ENCODE measurements at places on chromosomes 12 and 14.
A peak's percentile ranks its signal among the peaks of the same experiment; 100 is the strongest.

DNA sequence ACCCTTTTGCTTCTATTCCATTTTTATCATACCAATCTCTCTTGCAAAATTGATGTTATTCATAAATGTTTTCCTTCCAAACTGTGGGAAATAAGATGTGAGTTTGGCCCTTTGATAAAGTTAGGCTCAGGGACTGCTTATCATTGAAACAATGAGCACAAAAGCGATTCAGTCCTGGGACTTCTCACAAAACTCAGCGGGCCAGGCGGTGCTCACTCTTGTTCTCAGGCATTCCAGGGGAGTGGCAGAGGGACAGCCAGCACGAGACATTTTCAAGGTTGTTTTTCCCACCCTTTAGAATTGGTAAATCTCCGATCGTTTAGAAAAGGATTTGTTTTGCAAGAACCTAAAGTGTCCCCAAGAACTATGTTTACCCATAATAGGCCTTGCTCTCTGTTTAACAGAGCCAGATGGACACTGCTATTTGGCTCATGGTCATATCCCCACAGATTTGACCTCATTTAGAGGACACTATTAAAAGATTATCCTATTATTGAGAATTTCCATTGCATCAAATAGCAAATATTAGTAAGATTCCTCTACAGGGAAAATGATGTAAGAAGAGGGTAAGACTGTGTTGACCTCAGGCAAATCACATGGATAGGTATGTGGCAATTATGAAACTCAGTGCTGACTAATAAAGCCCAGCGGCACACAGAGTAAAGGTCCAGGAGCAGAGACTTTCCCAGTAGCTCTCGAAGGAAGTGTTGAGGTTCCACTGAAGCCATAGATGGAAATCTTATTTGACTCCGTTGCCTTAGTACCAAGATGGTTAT lies 102.7 kb upstream of the USP44 start:
- no peak for DNase-seq

DNA sequence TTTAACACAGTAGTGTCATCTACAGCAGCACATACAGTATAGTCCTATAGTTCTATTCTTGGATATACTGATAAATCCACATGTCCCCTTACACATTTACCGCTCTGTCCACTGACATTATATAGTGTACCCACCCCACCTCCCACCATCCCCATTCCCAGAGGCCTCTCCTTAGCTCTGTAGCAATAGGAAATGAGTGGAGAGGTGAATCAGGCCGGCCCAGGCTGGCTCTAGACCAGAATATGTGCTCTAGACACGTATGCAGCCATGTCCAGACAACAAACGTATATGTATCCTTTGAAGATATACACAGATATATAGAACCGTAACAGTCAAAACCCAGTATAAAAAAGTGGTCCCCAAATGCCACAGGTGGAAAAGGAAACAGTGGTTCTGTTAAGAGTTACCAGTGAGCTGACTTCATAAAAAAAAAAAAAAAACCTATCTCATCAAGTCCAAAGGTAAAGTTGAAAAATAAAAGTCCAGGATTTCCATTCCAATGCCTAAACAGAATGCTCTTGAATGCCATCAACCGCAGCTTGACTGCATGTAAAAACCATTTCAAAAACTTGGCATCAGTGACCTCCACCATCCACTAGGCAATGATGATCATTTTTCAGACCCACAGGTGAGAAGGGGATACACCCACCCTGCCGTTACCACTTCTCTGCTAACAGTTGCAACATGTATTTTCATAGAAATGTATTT lies 16.7 kb downstream of the EGLN3 start:
- no peak for DNase-seq

GRCh38 chr12:82648259-82648909 lies 38.3 kb upstream of the TMTC2 start:
- DNase-seq: no peak

DNA sequence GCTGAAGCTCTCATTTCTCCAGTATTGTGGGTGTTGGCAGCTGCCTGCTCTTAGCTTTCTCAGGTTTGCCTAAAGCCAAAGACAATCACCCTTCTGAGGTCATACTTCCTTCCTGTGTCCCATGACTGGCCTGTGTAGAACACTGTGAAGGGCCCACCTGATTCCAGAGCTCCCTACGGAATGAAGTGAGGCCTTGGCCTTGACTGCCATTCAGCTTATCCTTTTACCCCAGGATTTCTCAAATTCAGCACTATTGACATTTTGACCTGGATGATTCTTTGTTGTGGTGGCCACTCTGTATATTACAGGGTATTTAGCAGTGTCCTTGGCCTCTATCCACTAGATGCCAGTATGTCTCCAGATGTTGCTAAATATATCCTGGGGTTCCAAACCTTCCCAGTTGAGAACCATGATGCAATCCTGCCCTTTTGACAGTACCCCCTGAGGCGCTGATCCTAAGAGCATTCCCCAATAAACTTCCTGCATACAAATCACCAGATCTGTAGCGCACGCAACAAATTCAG lies 112.3 kb upstream of the KRR1 start:
- DNase-seq: no peak

GRCh38 chr12:49797449-49797776 lies 30.8 kb downstream of the NCKAP5L start:
- DNase-seq: no peak

DNA sequence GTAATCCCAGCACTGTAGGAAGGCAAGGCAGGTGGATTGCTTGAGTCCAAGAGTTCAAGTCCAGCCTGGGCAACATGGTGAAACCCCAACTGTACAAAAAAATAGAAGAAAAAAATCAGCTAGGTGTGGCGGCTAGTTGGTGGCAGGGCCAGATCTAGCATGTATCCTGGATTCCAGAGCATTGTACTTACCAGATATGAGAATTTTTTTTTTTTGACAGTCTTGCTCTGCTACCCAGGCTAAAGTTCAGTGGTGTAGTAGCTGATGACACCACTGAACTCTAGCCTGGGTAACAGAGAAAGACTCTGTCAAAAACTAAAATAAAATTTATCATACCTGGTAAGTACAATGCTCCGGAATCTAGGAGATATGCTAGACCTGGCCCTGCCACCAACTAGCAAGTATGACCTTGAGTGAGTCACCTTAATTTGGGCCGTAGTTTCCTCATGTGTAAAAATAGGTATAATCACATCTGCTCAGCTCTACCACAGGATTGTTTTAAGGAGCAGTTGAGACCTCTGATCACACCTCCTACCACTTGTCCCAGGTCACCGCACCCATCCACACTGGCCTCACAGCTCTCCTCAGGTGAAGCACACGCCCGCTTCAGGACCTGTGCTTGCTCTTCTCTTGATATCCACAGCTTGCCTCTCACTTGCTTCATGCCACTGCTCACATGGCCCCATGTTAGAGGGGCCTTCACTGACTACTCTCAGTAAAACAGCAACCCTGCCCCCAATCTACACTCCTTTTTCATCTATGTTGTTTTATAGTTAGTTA lies 140.2 kb downstream of the STXBP6 start:
- DNase-seq: no peak

DNA sequence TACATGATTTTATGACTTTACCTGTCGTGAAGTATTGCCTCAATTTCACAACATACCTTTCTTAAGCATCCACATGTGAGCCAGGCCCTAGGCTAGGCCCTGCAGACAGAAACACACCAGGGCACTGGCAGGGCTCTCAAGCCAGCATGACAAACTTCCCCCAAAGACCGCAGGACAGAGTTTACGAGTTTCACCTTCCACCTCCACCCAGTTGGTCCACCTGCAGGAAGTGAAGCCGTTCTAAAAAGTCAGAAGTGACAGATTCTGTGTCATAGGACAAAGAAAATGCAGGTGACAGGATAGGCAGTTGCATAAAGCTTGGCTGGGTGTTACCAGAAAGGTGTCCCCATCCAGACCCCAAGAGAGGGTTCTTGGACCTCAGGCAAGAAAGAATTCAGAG lies 382.3 kb downstream of the PCNX1 start:
- no peak for DNase-seq

DNA sequence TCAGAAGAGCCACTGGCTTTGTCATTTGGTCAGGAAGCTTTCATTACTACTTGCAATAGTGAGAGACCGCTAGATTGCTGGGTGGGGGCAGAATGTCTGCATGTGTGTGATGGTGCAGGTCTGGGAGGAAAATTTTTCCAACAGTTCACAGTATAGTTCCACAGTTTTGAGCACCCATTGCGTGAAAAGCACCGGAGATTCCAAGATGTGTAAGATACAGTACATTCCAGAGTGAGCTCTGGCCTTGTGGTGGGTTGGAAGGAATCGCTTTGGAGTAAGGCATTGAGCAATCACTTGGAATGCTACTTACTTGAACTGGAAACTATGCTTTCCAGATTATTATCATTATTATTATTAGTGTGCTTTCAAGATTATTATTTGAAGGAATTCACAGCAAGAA lies 47.6 kb upstream of the FRMD6 start:
- DNase-seq: no peak

- DNase-seq: no peak
Measured at GRCh38 chr12:121562488-121562887, 18.3 kb downstream of the KDM2B start.

- no peak for DNase-seq
Measured at GRCh38 chr12:91074851-91075250, 17.0 kb upstream of the KERA start.

DNA sequence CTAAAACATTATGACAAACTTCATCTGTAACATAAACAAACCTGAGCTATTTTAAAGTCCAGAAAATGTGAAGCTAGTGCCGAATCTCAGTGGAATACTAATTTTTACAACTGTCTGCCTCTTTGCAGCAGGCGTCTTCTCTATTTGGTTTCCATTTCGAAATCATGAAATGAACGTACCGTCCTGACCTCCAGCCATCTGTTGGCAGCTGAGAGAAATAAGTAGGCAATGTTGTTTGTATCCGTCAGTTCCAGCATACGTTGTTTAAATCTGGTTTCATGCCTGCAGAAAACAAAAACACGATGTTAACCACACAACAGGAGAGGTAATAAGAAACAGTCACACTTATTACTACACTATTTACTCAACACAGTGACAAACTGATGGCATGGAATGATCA lies 54.3 kb upstream of the KCNJ8 start:
- no peak for DNase-seq

GRCh38 chr14:80419769-80420168 lies 208.5 kb upstream of the DIO2 start:
- DNase-seq: no peak

DNA sequence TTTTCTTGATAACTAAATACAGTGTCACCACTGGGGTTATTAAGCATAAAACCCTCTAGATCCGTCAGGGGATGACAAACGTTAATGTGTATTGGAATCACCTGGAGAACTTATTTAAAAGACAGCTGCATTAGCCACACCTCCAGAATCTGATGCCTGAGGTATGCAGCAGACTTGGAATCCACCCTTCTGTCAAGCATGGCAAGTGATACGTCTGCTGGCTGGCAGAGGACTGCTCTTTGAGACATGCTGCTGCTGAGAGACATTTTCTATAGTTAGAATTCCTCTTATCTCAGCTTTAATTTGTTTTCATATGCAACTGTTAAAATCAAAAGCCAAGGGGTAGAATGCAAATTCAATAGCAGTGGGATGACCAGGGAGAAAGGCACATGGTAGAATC lies 496.3 kb downstream of the NELL2 start:
- DNase-seq: peak; percentile 47

DNA sequence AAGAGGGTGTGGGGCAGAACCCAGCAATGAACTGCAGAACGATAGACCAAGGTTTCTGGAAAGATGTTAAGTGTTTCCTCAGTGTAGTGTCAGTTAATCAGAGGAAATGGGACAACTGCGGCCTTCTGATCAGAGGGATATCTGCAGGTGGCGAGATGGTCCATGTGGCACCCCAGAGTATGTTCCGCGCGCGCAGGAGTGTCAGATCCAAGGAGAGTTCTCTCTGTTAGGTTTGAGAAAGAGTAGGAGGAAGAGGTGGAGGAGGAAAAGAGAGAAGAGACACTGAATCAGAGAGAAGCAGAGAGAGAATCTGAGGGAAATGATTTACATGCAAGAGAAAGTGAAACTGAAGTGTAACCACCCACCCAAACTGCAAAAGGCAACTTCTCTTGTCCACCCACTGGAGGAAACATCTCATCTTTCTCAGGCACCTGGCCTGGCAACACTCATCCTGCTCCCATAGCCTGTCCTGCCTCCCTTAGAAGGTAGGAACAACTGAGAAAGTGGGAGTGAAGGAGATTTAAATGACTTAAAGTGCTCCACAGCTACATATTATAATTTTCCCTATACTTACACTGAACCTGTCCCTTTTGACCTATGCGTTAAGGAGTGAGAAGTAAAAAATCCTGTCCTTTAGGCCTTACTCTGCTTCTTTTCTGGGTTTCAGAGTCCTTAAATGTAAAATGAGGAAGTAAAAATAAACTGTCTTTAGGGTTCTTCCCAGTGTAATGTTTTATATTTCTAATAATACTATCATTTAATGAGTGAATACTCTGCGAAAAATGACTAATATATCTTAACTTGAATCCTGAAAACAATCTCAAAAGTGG lies 6.8 kb upstream of the TESPA1 start:
- DNase-seq: no peak

DNA sequence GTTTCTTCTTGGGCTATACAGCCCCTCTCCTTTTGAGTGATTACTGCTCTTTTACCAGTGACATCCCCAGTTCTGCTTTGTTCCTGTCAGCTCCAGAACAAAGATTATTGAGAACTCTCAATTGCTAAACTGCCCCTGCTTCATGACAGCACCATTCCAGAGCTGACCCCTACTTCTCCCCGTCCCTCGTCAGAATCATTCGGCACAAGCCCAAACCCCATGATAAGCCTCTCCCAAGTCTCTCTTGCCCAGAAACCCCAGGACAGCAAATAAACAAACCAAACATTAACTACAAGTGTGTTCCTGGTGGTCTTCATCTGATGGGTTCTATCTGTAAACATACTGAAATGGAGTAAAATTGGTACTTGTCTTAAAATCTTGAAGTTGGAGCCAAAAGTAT lies 9.3 kb upstream of the DLGAP5 start:
- DNase-seq: no peak

DNA sequence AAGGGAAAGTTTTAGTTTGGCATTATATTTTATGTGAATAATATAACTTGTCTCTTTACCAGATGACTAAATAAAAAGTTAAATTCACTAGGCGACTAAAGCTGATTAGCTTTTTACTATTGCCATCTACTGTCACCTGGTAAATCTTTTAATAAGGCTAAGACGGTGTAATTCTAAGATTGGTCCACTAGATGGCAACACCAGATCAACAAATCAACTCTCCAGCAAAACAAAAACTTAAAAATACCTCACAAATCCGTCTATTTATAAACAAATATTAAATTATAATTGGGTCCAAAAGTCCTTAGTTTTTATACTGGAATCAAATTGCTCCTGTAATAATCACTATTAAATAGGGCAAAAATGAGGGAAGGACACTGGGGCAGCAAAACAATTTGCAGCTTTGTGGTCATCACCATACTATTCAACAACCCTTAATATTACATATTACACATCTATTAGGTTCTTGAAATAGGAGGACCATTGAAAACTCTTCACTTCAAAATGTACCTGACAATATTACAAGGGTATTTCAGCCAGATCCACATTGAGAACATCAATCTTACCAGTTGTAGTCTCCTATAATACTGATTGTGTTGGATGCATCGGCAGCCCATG lies 47.9 kb downstream of the GALC start:
- peak; percentile 56 for DNase-seq

GRCh38 chr14:78605025-78605762 lies 435.0 kb downstream of the NRXN3 start:
- no peak for DNase-seq

GRCh38 chr14:100288382-100289185 lies 17.7 kb downstream of the SLC25A29 start:
- no peak for DNase-seq
